Esophagus mucosa (tissue), 1 donor: ENCODE measurements at places on chromosomes 6 and 20.

DNA sequence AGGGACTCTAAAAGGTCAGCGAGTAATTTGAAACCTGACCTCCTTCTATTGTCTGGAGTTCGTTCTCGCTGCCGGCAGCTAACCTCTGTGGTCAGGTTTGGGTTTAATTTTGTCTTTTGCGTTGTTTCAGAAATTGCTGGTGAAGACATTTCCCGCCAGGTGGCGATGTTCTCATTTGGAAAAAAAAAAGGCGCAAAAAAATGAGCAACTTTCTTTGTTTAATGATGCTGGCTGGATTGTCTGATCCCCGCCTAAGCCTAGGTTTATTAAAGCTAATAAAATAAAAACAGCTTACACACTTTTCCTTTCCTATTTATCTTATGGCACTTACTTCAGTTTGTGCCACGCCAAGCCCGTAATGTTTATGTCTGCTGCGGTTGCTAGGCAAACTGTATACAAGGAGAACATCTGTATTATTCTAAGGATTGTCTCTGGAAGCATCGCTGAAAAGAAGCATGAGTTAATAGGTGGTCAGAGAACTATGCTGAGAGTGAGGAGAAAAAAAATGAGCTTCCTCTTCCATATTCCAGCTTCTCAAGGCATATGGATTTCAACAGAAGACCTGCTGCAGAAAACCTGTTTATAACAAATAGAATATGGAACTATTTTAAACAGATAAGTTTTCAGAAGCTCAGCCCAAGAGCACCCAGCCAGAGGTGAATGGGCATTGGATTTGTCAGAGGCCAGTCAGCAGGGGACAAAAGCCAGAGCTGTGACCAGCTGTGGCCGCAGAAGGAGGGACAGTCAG is 205.7 kb downstream of the DOK5 start:
- no peak for ATAC-seq

DNA sequence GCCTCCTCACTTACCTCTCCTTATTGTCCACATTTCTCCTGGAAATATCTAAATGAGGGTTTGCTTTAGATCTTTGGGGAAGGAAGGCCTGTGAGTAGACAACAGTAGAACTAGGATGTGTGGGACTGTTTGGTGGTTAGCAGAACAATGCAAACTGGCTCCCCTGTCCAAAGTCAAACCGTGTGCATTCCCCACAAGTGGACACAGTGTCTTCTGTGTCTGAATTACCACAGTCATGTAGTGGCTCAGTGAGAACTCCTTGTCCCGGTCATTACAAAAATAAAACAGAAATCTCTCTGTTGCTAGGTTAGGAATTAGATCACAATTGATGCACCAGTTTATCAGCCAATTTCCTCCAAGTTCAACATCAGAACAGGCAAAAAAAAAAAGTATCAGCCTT is 455 bp upstream of the ADGRF4 start:
- no peak for ATAC-seq

- ATAC-seq = peak; percentile 31
Measured at GRCh38 chr6:23696992-23697391, 429.0 kb upstream of the NRSN1 start.

- no peak for ATAC-seq
Measured at GRCh38 chr6:139777202-139777970, 402.9 kb upstream of the CITED2 start.

DNA sequence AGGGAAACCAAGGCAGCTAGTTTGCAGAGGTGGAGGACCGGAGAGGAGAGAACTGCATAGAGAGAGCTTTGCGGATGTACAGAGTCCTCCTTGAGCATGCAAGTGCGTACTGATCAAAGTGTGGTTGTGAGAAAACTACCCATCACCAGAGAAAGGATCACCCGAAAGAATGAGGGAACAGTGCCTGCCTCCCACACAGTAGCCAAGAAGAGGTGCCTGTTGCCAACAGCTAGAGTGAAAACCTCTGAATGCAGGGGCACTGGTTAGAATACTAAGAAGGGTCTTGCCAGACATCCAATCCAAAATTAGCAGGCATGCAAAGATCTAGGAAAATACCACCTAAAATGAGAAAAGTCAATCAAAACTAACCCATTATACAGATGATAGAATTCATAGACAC is 166.6 kb upstream of the AKAP12 start:
- no peak for ATAC-seq

GRCh38 chr6:145047891-145048290 is 687.4 kb downstream of the EPM2A start:
- ATAC-seq = no peak

DNA sequence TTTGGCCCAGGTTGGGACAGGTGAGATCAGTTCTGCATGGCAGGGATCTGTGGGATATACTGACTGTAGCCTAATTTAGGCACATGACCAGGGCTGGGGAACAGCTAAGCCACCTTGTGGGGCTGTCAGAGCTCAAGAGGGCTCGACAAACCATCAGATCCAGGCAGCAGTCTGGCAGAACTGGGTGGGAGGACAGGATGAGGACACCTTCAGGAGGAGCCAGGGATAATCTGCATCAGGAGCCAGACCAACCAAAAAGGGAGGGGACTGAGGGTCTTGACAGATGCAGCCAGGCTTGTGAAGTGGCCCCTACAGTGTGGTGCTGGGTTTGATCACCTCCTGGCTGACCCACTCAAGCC is 123.4 kb downstream of the MAFB start:
- ATAC-seq = peak; percentile 1

DNA sequence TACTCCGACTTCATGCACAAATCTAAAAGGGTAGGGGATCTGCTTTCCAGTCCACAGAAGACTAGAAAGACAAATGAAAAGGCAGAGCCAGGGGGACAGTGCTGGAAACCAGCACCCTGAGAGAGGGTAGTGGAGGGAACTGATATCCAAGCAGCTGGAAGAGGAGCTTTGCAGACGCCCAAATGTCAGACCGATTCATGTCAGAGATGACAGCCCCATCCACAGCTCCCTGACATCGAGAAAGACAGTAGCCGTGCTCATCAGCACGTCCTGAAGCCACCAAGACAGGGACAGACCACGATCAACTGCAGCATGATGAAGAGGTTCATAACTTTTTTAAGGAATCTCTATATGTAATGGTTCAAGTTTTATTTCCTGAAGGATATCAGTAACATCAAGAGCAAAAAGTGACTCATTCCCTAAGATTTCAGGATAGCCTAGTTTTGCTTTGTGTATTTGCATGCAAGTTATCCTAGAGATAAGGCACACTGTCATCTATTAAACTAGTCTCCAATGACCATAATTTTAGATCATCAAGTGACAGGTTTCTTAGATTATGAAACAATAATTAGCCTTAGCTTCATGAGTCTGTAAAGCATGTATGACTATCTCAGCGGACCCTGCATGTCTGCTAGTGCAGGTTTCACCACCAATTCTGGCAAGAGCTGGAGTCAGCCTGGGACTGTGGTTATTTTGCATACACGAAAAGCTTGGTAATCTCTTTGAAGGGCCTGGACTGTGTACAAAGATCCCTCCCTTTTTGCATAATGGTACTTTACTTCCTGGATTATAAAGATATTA is 43.0 kb downstream of the PRDM1 start:
- ATAC-seq = peak; percentile 84

- peak; percentile 26 for ATAC-seq
Measured at GRCh38 chr6:131683479-131683878, 17.7 kb downstream of the OR2A4 start.

DNA sequence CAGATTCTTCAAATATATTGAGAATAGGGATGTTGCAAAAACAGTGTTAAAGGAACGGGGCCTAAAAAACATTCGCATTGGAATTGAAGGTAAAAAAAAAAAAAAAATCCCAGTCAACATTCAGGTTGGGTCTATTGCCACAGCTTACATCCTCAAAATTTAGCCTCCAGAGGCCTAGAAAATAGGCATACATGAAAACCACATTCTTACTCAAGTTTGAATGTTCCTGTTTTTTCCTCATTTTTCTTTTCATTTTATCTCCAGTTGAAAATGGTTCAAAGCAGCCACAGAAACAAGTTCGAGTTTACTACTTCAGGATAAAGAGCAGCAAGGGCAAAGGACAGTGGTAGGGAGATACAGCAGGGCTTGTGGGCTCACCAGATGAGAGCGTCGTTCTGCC is 41.9 kb downstream of the KCTD20 start:
- ATAC-seq = no peak

GRCh38 chr20:37973059-37973910 is 60.0 kb downstream of the TTI1 start:
- no peak for ATAC-seq

- ATAC-seq = no peak
Measured at GRCh38 chr6:14142511-14143223, 25.1 kb downstream of the CD83 start.

- ATAC-seq = no peak
Measured at GRCh38 chr20:23683281-23683680, 5.6 kb downstream of the CST4 start.

GRCh38 chr6:87420360-87420759 is 12.6 kb downstream of the CFAP206 start:
- no peak for ATAC-seq

GRCh38 chr20:42441864-42442331 is 747.8 kb downstream of the PTPRT start:
- ATAC-seq = no peak

GRCh38 chr6:31272836-31273626 is 1.1 kb upstream of the HLA-C start:
- ATAC-seq = no peak

GRCh38 chr20:24880356-24880755 is 68.7 kb upstream of the CST7 start:
- ATAC-seq = no peak

DNA sequence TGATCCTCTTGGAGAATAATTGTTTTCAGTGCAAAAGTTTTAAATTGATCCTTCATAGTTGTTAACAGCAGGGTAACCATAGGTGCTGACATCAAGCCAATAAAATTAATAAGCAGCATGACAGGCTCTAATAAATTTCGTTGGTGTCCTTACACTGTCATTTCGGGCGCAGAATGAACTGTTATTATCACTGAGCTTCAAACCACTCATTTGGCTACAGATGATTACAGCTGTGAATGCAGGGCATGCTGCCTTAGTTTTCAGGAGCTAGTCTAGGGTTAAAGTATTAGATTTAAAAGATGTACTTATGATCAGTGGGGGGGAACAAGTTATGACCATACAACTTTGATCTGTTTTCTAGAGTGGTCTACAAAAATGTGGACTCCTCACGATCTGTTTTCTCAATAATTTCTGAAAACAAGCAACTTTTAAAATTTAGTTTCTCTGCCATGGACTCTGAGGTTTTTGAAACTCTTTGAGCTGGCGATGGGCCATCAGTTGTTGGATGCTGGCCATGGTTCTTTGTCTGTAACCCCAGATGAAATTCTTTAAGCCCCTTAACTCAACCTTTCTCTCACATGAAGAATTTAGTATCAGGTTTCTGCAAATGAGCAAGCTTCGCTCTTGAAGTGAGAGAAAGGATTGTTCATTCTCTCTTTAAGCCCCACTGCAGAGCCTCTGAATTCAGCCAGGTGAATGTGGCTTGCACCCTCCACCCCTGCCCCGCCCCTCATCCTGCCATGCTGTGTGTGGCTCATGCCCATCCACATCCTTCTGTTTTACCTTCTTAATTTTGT is 99.1 kb upstream of the MTHFD1L start:
- no peak for ATAC-seq

- no peak for ATAC-seq
Measured at GRCh38 chr6:112227411-112227810, 27.0 kb downstream of the LAMA4 start.

DNA sequence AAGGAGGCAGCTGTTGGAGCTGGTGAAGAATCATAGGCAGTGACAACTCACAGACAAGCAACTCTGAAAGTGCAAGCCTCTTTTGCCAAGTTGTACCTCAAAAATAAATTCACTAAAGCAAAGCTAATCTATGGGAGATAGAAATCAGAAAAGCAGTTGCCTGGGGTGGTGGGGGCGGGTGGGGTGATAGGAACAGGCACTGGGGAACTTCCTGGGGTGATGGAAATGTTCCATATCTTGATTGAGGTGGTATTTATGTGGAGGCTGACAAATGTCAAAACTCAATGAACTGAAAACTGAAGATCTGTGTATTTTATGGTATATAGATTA is 52.4 kb downstream of the ATP9A start:
- no peak for ATAC-seq

- ATAC-seq = no peak
Measured at GRCh38 chr6:170383466-170384035, 77.0 kb downstream of the FAM120B start.

GRCh38 chr6:40011844-40012243 is 77.6 kb upstream of the MOCS1 start:
- peak; percentile 31 for ATAC-seq

GRCh38 chr20:62804021-62804626 is 511 bp upstream of the OGFR start:
- ATAC-seq = no peak

DNA sequence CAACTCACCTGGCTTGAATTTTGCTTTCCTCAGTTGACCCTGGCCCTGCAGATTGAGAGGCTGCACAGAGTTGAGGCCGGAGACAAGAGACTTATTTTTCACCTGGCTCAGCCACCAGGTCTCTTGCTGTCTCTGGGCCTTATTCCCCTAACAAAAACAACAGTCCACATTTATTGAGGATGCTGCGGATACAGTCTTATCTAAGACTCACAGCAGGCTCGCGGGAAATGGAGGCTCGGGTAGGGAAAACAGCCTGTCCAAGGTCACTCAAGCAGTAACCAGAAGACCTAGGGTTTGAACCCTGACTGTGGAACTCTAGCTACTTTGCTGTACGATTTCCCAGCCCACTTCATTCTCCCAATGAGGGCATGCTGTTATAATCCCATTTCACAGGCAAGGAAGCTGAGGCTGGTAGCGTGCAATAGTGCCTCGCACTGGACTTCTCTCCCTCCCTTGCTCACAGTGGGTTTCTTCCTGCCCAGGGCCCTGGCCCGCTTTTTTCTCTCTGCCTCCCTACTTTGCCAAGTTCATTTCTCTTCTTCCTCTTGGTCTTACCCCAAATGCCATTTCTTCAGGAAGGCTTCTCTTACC is 57.7 kb downstream of the RBM38 start:
- no peak for ATAC-seq

DNA sequence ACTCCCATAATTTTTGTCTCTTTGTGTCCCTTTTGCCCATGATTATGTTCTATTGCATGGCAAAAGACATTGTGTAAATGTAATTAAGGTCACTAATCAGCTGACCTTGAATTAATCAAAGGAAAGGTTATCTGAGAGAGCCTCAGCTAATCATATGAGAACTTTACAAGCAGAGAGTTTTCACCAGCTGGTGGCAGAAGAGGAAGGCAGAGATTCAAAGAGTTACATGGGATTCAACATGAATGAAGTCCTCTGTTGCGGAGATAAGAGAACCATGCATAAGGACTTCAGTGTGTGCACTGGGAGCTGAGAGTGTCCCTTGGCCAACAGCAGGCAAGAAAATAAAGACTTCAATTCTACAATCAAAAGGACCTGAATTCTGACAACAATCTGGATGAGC is 494.1 kb upstream of the ARID1B start:
- no peak for ATAC-seq

DNA sequence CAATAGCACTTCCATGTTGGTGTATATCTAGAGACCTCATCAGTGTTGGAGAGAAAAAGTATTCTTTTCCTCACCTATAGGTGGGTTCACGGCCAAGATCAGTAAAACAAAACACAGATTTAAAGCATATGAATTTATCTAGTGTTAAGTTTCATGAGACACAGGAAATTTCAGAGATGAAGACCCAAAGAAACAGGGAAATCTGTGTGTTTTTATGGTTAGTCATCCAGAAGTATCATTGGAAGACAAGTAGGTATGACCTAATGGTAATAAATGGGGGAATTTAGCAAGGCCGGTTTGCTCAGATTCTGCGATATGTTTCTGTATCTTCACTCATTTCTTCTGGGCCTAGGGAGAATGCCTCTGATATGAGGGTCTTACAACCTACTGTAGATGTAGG is 419.6 kb upstream of the MARCKS start:
- ATAC-seq = no peak

- no peak for ATAC-seq
Measured at GRCh38 chr6:167240034-167240541, 51.0 kb upstream of the UNC93A start.

- no peak for ATAC-seq
Measured at GRCh38 chr20:46682063-46682821, 7.0 kb downstream of the TP53RK start.
